NCI-H1048 (cell line): ENCODE measurements at places on chromosomes 6 and 20.

DNA sequence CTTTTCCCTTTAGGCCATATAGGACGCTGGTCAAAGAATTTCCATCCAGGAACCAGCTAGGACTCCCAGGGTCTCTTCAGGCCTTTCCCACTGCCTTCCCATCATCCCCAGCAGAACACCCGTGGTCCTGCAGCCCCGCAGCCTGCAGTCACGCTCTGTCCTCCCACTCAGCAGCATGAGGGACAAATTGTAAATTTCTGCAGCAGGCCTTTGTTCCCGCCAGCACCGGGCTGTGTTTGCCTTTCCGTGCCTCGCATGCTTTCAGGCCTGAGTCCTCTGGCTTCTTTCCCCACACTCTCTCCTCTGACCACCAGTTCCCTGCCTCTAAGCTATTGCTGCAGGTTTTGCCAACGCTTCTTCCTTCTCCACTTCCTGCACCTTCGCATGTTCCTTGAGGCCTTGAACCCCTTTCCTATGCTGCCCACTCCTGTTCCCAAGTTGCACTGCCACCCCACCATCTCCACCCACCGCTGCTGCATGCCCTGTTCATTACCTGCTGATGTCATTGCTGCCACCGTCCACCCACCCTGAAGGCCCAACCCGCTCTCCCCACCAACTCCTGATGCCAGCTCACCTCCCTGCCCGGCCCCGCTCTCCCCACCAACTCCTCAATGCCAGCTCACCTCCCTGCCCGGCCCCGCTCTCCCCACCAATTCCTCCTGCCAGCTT is 49.8 kb downstream of the RNASET2 start:
- no peak for DNase-seq

- DNase-seq = no peak
Observed at GRCh38 chr6:11207199-11207968, 25.1 kb downstream of the NEDD9 start.

- DNase-seq = no peak
Observed at GRCh38 chr6:68039641-68040311, 595.3 kb upstream of the ADGRB3 start.

GRCh38 chr20:19823216-19823615 is 65.2 kb downstream of the RIN2 start:
- no peak for DNase-seq

- no peak for DNase-seq
Observed at GRCh38 chr6:27176523-27177484, 70.7 kb upstream of the PRSS16 start.

DNA sequence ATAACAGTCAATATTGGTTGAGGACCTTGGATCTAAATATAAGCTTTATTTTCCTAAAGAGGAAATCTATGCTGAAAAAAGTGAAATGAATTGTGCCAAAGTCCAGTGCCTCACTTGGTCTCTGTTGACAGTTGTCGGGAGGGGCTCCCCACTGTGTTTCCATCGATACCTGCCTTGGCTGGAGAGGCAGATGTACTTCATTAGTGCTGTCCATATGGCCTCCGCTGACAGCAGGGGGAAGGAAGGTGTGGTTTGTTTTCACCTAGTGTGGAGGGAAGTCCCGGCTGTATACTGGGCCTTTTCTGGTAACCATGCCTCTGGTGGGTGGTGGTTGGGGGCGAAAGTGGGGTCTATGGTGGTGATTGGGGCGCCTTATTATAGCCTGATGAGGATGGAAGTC is 42.7 kb downstream of the CD2AP start:
- no peak for DNase-seq
